ENCODE measurements at places on chromosomes 7 and 10.

DNA sequence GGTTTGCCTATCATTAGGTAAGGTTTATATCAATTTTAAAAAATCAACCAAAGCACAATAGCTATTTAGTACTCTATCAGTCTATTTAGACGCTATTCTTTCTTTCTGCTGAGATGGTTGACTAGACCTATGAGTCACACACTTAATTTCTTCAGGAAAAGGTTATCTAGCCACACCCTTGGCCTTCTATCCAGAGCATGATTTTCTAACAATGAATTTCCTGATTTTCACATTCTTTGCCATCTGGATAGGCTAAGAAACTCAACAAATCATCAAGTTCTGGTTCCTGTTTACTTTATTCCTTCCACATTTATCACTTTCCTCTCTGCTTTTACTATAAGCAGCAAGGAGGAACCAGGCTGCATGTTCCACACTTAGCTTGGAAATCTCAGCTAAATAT lies 8.1 kb downstream of the PRPS1L1 start:
- DNase-seq = no peak

DNA sequence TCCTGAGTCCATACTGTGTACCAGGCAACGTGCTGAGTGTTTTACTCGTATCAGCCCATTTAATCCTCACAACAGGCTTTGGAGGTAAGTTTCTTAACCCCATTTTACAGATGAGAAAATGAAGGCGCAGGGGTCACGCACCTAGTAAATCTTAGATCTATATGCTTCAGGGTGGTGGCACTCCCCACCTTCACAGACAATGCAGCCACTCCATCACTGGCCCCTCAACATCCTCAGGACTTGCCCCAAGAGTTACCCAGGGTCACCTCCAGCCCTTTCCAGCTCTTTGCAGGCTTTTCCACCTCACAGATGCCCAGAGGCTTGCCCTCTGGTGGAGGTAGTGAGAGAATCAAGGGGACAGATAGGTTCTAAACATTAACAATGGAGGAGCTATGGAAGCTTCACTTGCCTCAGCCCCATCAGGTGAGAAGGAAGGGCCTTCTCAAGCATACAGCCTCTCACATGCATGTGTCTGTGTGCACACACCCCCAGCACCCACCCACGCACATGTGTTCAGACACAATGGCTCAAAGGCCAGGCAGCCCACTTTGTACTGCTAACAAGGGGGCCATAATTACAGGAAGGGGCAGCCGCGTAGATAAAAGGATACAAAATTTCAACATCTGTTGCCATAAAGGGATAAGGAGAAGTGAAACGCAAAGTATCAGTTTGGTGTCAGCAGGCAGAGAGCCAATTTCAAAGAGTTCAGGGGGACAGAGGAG lies 29.1 kb downstream of the DPCD start:
- no peak for DNase-seq

- no peak for DNase-seq
Observed at GRCh38 chr7:103148131-103148993, 537 bp downstream of the NAPEPLD start.

DNA sequence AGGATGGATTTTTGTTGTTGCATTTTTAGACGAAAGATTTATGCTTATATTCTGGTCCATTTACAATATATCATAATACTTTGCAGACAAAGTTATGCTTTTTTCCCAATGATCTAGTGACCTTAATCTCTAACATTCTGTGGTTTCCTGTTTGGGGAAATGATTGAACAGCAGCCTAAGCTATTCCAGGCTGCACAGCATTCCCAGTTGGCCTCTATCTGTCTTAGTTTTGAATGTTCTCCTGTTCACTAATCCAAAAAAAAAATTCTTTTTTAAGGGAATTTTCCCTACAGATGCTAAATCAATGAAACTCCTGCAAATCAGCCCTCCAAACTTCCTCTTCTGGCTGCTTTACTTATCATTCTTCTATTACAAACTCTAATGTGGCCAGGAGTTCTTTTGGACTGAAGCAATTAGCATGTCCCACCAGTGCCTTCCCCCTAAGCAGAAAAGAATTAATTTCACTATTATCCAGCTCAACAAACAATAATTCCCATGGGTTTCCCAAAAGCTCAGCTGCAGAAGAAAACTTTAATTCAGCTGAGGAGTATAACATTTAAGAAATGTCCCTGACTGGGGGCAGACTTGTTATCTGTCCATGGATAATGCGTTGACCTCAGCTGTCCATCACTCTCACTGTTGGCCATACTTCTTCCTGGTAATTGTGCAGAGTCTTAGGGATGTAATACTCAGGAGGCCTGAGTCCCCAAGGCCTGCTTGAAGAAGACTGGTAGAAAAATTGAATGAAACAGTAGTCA lies 81.9 kb upstream of the TRIL start:
- DNase-seq = no peak

DNA sequence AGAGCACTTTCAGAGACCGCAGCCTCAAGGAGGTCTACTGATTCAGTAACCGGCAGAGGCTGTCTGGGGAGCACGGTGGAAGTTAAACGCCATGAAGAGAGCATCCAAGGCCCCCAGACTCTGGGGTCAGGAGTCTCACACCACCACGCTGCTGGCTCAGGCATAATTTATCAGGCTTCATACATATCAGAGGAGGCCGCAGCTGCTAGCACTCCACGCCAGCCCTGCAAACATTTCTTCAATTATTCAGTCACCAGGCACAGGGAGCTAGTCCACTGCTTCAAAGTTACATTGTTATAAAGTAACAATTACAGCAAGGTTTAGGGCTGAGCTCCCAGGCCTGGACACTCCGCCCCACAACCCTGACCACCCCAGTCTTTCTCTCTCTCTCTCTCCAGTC lies 97.8 kb downstream of the PAXIP1 start:
- DNase-seq = no peak

- DNase-seq = no peak
Observed at GRCh38 chr10:129089341-129089740, 377.7 kb upstream of the MGMT start.

DNA sequence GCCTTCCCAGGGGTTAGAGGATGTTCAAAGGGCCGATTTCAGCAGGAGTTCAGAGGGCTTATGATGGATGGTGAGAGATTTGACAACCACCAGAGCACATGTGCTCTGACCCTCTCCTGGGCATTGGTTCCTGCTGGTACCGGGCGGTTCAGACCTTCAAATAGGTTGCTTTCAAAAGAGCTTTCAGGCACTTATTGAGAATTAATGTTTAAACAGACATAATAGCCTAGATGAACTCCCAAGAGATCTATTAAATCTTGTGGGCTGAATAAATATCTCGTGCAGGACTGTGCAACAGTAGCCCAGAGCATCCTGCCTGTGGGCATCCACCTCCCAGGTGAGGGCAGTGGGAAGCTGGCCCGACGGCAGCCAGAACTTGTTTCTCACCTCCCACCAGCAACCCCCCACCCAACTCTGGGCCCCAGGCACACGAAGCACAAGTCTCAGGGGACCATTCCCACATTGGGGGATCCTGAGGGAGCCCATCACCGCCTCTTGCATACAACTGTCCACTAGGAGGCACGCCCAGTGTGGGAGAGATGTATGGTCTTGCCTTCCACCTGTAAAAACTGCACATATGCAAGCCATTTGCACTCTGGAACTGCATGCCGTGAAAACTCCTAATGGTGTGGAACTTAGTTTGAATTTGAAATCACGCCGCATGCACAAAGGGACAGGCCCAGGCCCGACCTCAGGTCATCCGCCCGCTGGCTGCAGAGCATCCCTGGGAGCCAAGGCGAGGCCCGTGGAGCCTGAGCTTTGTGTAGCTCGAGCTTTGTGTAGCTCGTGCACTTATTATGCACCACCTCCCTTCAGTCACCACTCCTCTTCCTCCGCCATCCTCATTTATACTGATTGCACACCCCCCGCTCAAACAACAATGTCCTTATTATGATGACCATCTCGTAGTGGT lies 147.8 kb downstream of the ADCY1 start:
- DNase-seq = no peak

DNA sequence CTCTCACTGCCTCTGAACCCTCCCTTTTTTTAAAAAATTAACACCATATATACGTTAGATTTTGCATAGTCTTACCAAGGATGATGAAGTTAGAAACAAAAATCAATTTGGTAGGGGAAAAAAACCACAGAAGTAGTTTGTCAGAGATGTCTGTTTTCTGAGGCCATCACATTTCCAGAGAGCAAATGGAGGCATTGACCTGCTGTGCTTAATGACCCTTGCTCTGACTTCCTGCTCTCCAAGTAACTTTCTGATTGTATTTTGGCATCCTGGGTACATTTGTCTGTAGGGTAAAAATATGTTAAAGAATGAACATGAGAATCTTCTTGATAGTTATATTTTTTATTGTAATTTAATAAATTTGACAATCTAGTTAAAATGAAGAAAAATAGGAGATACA lies 140.2 kb downstream of the LCOR start:
- DNase-seq = no peak

DNA sequence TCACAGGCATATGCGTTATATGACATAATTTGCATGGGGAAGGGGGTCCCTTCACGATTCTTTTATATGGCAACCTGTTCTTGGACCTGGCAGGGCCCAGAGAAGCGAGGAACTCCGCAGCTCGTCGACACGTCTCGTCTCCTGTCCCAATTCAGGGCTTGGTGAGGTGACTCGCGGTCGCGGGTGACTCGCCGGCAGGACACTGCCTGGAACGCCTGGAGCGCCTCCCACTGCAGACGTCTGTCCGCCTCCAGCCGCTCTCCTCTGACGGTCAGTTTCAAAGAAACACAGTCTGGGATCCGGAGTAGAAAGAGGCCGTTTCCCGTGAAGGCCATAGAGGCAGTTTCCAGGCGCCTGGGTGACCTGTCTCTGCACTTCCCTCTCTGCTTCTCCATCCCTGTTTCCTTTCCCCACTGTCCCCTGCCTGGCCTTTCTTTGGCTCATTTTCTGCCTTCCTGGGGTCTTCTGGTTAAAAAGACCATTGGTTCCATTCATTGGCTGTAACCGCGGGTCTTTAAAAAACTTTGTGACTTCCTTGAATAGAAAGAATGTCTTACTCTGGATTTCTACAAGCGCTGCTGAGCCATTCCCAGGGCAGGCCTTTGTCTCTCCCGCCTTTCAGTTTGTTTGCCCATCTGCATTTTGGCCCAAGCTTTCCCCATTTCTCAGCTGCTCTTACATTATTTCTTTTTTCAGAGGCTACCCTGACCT lies 1.2 kb downstream of the UPP1 start:
- no peak for DNase-seq

- DNase-seq = no peak
Observed at GRCh38 chr7:120052884-120053382, 220.0 kb upstream of the KCND2 start.

GRCh38 chr7:140972876-140973829 lies 41.6 kb downstream of the MRPS33 start:
- DNase-seq = no peak

DNA sequence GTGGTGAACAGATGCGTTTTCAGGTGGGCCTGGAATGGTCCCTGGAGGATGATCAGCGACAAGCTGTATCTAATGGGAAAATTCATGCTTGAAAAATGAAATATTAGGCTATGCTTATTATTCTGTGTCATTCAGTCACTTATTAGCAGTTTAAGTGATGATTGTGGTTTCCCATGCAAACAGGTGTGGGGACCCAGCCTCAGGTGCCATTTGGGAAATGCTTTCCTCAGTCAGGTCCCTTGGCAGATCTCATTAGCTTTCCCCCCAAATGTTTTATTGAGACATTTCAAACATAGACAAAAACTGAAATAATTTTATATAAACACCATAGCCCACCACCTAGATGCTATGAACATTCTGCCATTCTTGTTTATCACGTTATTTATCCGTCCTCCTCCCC lies 411 bp upstream of the SNX10 start:
- no peak for DNase-seq

DNA sequence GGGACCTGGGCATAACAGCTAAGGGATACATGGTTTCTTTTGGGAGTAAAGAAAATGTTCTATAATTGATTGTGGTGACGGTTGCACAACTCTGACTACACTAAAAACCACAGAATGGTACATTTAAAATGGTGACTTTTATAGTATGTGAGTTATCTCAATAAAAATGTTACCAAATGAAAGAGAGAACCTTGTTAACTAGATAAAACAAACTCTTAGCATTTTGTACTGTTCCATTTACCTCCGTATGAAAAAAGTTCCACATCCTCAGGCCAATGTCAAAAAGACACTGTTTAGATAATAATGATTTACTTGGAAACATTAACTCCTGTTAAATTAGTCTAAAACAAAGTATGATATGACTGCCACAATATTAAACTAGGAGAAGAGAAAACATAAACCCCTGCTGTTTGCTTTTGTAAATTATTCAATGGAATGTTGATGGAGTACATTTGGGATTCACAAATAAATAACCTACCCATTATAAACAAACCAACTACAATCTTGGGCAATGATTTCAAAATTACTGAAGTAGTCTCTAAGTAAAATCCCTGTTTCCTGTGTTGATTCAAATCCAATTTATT lies 60.7 kb downstream of the SMURF1 start:
- no peak for DNase-seq

DNA sequence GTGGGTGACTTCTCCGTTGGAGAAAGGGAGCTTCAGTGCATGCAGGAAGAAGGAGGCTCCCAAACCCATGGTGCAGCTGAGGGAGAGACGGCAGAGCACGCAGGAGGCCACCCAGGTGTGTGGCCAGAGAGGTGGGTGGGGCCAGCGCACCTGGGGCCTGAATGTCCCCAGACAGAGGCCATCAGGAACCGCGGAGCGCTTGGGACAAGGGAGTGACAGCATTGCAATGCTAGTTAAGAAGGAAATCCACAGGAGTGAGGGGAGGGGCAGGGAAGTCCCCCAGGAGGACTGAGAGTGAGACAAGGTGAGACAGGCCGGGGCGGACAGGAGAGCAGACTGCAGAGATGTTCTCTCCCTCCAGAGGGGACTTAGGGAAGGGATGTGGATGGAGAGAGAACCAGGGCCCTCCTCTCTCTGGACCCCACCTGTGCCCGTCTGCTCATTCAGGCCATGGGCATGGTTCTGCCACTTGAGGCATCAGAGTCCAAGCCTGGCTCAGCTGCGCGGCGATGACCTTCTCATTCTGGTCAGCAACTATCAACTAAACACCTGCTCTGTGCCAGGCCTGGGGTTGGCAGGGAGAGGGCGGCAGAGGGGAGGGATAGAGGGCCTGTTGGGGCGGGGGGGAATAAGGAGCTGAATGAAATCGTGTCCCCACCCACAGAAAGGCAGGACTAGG lies 69.4 kb upstream of the COL13A1 start:
- no peak for DNase-seq

All from B cell (primary cell).